ENCODE measurements at places on chromosomes 3 and 15. TPM values are rescaled to one million over a fixed set of nuclear protein-coding genes. Genes with fewer than 3 reads are reported as not detected.

GRCh38 chr15:45674677-45675076 is 39.8 kb downstream of the SQOR start:
- DNase-seq = no peak

GRCh38 chr3:183182073-183182472 is 19.5 kb upstream of the LAMP3 start:
- DNase-seq = no peak

GRCh38 chr3:4980229-4981203 is 1.3 kb downstream of the BHLHE40 start:
- peak; percentile 94 for DNase-seq

- DNase-seq = no peak
Measured at GRCh38 chr3:30516238-30516637, 90.2 kb upstream of the TGFBR2 start.

DNA sequence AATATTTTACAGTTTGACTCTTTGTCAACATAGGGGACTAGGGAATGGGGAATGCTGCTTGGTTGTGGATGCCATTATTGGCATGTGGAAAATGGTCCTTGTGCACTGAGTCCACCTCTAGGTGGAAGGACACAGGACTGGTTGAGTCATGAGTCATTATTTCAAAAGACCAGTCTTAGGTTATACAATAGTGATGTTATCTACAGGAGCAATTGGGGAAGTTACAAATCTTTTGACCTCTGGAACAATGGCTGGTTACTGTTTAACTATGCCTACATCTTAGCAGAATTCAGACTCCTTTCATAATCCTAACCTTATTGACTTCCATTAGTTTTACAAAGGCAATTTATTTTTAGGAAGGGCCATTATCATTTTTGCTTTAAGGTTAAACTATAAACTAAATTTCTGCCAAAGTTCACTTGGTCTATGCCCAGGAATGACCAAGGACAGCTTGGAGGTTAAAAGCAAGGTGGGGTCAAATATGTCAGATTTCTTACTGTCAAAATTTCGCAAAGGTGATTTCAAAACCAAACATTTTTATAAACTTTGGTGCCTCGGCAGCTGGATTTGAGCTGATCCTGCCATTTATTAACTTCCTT is 11.8 kb upstream of the CCR8 start:
- no peak for DNase-seq

DNA sequence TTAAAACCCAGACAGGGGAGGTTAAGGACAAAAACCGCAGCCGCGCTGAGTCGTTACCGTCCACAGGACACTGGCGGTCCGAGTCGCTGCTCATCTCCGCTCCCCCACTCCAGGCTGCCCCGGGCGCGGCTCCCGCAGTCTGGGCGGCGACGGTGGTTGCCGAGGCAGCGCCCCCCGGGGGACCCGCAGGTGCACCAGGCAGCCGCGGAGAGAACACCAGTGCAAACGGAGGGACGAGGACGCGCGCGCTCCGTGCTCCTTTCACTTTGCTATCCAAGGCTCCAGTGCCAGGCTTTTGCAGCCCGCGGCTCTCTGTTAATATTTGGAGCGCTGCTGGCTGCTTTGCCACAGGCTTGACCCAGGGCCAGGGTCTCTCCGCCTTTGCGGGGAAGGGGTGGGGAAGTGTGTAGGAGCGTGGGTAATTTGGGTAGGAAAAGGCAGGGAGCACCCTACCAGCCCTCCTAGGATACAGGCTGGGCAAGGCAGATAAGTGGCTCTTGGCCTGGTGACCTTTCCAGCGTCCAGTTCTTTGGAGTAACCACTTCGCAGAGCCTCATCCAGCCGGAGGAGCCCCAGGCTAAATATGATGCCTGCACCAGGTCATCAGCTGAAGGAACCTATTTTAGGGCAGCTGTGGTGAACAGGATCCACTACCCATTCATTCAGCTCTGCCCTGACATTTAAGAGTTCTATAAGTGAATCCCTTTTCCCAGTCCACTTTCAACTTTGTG is at the start of gene GADL1:
Gene GADL1 (minus strand): TSS at position 141 of the 731 bp plus-strand sequence. CDS start 47 bp downstream, at position 94.
- peak; percentile 73 for DNase-seq

Gene ADCY5
- 33.6 TPM for total RNA-seq

GRCh38 chr15:65335278-65336055 is 31.0 kb downstream of the RNU5B-1 start:
- no peak for DNase-seq

Gene THRB
- 17.2 TPM for total RNA-seq

Gene SPATA12
- total RNA-seq = not detected

Gene RTP3
- not detected for total RNA-seq

- DNase-seq = no peak
Measured at GRCh38 chr15:70856884-70857561, 3.1 kb upstream of the LARP6 start.

Gene SENP8
- 4.8 TPM for total RNA-seq

DNA sequence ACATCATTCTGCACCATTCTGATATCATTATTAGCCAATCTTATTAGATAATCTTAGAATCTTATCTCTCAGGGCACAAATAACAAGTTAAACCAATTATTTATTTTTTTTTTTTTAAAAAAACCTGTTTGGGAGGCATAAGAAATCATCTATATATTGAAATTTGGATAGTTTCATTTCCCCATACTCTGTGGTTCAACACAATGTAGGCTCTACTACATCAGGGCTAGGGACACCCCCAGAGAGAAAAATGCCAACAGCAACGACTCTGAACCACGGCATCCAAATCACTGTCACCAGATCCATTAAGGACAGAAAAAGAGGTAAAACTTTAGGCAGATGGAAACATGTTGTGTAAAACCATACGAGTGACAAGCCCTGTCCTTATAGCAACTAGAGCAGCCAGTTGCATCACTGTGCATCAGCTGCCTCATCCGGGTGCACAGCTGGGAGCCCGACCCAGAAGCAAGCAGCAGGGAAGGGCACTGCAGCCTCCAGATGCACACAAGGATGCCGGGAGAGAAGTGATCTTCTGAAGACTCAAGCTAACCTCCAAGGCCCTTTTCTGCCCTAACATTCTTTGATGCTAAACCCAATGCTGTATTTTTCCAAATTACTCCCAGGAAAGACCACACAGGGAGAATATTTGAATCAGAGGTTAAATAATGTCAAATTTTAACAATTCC is 381.1 kb downstream of the CTNNB1 start:
- peak; percentile 9 for DNase-seq

DNA sequence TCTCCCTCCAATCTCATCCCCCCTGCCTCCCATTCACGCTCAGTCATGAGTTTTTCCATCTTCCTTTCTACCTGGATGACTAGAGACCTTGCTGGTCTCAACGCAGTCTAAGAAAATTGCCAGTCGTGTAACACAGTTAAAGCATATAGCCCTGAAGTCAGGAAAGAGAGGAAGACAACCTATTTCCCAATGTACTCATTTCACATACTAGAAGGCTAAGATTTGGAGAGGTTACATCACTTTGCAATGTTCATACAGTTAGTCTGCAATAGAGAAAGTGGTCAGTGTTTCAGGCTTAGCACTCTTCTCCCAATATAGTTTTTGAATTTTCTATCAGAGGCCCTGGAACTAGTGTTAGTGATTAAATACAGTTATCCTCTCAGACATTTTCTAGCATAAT is 278.6 kb downstream of the EDEM1 start:
- DNase-seq = no peak

DNA sequence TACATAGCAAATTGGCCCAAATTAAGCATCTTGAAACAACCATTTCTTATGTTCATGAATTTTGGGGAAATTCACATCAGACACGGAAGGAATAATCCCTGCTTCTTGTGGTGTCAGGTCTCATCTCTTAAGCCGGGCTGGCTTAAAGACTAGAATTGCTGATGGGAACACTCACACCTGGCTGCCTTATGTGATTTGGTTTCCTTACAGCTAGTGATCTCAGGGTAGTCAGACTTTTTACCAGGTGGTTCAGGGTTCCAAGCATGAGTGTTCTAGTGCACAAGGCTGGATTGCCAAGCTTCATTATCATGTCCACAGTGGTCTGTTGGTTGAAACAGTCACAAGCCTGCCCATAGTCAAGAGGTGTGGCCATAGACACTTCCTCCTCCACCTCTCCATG is 20.3 kb upstream of the CCNL1 start:
- DNase-seq = no peak

GRCh38 chr3:22141769-22142168 is 390.8 kb upstream of the ZNF385D start:
- DNase-seq = no peak

- no peak for DNase-seq
Measured at GRCh38 chr15:54792526-54792925, 404.2 kb downstream of the RSL24D1 start.

DNA sequence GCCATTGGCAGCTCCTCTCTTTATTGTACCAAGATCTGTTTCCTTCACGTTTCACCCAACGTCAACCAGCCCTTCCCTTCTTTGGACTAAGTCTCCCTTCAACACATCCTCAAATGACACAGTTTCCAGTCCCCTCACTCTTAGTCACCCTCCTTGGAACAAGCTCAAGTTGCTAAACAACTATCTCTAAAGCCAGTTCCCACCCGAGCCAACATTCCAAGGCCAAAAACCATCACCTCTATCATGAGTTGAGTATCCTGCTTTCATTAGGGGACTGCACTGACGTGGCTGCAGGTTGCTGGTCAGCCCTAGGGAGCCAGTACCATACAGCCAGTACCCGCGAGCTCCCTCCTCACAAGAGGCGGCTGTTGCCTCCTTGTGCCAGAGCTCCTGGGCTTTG is 73.8 kb downstream of the LIPC start:
- no peak for DNase-seq

DNA sequence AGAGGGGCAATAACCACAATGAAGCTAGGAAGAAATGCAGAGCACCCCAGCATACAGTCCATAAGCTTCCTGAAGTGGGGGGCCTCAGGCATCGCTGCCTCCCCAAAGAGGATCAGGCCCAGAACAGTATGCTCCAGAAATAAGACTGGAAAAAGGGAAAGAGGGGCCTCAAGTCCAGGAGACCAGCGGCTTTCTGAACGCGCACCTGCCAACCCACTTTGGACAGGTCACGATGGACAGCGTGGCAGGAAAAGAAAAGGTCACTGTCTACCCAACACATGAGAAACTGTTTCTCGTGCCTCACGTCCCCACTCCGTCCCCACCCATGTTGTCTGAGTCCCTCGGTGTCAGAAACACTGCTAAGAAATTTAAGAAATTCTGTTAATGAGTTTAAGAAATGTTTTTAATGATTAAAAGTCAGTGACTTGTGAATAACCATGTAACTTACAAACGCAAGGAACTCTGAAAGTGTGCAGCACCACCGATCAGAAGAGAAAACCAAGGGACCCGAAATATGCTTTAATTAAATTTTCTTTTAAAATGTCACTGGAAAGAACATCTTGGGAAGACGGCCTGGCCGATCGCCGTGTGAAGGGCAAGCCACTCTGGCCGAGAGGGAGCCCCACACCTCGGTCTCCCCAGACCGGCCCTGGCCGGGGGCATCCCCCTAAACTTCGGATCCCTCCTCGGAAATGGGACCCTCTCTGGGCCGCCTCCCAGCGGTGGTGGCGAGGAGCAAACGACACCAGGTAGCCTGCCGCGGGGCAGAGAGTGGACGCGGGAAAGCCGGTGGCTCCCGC is 1.7 kb upstream of the PPARG start:
- DNase-seq = peak; percentile 85

DNA sequence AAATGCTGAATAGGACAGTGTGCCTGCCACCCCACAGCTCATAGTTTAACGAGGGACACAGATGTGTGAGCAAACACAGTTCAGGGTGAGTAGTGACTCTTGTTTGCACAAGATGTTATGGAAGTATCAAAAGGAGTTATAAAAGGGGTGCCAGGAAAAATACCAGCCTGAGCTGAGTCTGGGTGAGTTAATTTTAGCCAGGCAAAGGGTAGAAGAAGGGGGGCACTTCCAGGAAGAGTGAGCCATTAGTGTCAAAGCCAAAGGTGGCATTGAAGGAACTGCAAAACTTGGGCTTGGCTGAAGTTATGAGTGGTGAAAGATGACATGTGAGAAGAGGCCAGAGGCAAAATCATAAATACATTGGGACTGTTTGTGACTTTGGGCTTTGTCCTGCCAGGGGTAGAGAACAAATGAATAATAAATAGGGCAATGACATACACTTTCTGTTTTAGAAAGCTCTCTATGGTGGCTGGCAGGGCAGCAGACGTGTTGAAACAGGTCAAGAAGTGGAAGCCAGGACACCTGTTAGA is 1.9 kb upstream of the SPPL2A start:
- DNase-seq = no peak

DNA sequence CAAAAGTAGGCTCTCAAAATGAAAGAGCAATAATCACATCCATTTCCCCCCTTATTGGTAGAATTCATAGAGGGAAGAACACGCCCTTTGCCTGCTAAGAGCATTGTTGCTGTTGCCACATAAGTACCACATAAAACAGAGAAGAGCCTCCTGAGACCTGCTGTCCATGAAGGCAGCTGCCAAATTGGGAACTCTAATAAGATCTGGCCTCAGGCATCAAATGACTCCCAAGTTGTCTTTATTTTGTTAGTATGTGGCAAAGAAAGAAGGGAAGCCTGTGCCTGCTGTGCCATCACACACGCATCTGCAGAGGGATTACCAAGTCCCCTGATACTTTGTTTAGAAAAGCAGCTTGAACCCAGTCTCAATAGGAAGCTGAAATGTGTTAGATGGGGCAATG is 23.9 kb downstream of the VGLL3 start:
- no peak for DNase-seq

GRCh38 chr3:55000546-55000945 is 72.7 kb upstream of the LRTM1 start:
- peak; percentile 47 for DNase-seq

GRCh38 chr3:66265649-66266048 is 44.8 kb downstream of the SLC25A26 start:
- no peak for DNase-seq

Gene SERPINI2
- total RNA-seq = not detected

DNA sequence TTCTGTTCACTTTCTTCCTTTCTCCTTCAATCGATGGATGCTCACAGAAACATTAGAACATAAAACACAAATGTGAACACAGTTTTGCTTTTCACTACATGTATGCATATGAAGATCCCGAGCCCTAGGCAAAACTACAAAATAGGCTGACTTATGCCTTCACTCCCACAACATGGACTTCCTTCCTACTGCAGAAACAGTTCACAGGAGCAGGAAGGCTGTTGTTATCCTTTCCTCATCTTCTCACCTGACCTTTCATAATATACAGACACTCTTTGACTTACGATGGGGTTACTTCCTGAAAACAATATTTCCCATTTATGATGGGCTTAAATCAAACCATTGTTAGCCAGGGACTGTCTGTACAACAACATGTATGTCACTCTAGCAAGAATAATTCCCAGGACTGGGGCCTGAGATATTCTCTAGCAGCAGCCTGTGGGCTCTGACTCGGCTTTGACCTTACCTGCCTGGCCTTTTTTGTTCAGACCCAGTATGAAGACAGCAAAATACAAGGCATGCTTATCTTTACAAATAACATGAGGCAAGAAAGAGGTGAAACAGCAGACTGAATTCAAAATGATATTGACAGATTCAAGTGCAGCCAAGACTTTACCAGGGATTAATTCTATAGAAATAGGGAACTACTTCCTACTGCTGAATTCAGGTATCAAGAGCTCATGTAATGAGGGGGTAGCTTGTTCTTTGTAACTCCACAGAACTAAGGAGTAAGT is 51.8 kb upstream of the PLXND1 start:
- no peak for DNase-seq

GRCh38 chr3:151867666-151868065 is 5.8 kb upstream of the SUCNR1 start:
- DNase-seq = no peak

Gene CMTM7
- 38.2 TPM for total RNA-seq
